IMR-90 (cell line): ENCODE measurements at places on chromosomes 11 and 22.

GRCh38 chr11:112316971-112317370 is 56.3 kb upstream of the PLET1 start:
- peak; percentile 30 for DNase-seq

- peak; percentile 68 for DNase-seq
These were observed at the start of gene TMEM132A for GRCh38 chr11:60924110-60924905. TSS of gene TMEM132A (plus strand) at chr11:60924460. CDS start at chr11:60924634, 174 bp downstream.

- no peak for DNase-seq
These were observed 1.5 kb downstream of the CACNG2 start for GRCh38 chr22:36701965-36702621.

DNA sequence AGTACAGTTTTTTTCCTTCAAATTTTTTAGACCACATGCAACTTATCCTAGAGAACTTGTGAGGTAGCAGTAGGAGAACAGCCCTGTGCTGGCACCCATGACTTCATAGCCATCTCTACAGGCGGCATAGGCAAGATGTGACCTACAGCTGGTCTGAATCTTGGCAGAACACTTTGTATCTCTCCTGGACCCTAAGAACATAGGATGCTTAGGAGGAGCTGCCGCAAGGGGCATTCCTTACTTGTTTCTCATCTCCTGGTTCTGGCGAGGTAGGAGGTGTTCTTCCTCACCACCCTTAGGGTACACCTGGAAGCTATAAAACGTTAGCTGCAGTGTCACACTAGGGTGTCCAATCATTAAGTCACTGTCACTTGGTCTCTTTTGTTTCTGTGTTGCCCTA is 16.4 kb downstream of the CWC15 start:
- no peak for DNase-seq

GRCh38 chr22:44193535-44193891 is 12.8 kb downstream of the PARVG start:
- no peak for DNase-seq

GRCh38 chr11:36015799-36016198 is 71.9 kb downstream of the LDLRAD3 start:
- no peak for DNase-seq

DNA sequence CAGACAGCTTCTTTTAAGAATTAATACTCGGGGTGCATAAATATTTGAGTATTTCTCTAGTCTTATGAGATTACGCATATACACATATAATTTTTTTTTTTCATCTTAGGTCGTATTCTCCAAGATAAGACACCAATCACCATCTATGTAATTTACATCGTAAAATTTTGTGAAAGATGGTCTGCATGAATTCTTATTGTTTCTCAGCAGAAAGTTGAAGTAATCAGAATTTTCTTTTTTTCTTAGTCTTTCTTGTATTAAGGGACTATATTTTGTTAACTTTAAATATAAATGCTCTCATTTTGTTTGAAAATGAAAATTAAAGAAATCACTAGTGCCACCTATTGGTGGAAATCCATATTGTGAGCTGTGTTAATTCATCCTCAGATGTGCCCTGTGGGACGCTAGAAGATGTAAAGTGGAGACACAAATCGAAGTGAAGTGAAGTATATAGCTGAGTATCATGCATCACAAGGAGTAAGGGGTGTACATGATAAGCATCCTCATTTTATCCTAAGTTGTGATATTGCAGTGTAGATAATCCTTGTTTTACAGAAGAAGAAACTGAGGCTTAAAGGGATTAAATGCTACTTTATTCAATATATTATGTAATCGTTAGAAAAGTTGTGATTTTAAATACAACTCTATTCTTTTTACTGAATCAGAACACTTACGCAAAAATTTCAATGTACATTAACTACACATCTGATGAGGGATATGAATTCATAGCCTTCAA is 2084.3 kb downstream of the LRRC4C start:
- DNase-seq = peak; percentile 2

DNA sequence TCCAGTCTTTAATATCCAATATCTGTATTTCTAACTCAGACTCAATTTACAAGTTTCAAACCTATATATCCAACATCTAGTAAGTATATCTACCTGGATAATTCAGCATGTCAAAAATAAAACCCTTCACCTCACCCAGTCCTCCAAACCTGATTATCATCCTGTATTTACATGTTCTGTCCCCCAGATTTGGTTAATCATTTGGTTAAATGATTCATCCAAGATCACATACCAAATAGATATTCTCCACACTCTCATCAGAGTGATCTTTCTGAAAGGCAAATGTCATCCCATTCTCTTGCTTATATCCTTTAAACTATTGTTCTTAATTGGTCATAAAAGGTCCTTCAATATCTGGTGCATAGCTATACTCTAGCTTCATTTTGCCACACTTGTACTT is 199.0 kb downstream of the SOX6 start:
- DNase-seq = no peak

- peak; percentile 36 for DNase-seq
These were observed 428 bp downstream of the CDKN1C start for GRCh38 chr11:2885017-2885677.

DNA sequence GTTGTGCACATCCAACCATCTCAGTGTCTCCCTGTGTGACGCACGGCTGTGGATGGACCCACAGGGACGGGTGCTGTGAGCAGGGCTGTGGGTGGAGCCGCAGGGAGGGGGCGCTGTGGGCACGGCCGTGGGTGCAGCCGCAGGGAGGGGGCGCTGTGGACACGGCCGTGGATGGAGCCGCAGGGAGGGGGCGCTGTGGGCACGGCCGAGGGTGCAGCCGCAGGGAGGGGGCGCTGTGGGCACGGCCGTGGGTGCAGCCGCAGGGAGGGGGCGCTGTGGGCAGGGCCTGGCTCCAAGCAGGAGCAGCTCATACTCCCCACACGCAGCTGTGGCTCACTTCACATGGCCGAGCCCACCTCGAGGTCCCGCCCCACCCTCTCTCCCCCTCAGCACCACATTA is 6.0 kb upstream of the MAPK11 start:
- DNase-seq = peak; percentile 43

- DNase-seq = no peak
These were observed 115.7 kb upstream of the NNMT start for GRCh38 chr11:114180301-114181055.

GRCh38 chr11:77106321-77106720 is 3.7 kb downstream of the OMP start:
- DNase-seq = no peak

DNA sequence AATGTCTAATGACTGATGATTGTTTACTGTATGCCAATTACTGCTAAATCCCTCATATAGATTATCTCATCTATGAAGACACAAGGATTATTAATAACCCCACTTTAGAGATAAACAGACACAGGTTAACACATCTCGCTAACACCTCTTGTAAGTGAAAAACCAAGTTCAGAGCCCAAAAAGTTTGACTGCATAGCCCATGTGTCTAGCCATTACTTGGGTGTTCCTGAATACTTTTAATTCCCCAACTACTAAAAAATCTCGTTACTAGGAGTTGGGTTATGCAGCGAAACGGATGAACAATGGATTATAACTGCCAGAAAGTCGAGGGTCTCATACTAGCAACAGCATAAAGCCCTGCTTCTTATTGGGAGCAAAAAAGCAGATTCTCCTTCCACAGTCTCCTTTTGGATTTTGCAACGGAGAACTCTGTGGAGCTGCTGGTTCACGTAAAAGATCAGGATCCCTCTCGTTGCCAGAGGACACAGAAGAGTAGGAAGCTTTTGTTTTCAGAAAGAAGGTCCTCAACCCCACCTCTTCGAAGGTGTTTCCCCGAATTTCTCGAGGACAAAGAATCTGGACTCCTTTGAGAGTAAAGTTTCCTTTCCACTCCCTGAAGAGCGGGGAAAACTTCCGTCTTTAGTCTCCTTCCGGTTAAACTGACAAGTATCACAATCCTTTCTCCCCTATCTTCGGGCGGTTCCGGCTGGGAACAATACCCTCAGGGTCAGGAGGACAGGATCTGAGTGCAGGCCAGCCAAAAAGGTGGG is 979 bp downstream of the ZBED5 start:
- peak; percentile 28 for DNase-seq

DNA sequence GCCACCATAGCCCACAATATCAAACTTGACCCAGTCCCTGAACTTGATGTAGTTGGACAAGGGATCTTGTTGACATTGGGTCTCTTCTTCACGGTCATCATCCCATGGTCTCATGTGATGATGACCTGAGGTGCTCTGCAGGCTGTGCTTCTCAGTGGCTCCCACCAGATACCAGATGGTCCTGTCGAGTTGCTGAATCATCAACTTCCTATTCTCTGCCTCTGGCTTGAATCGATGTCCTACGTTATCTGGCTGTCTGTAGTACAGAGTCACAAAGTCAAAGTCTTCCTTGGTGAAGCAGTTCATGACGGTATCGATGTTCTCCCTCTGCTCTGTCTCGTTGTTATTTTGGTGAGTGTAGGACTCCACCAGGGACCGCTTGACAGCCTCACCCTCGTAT is 145.7 kb upstream of the ALDH3B2 start:
- DNase-seq = no peak

GRCh38 chr11:13008625-13009475 is at the start of gene RASSF10:
TSS of gene RASSF10 (plus strand) at chr11:13009316. CDS start at chr11:13009577, 261 bp downstream.
- DNase-seq = no peak

DNA sequence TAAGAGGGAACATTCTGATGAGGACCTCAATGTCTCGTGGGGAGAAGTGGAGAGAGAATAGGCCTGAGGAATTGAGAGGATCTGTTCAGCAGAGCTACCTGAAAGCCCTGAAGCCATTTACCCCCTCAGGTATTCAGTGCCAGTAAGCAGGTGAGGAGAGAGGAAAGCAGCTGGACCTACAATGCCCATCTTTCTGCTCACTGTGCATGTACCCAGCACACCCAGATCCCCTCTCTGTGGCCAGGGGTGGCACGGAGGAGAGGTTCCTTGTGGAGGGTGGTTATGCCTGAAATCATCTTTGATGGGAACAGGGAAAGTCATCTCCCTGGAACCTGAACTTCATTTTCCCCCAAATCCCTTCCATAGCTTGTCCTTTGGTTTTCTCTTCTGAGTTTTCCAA is 277.8 kb upstream of the B3GAT1 start:
- no peak for DNase-seq

GRCh38 chr22:41920271-41920976 is 5.5 kb upstream of the SHISA8 start:
- DNase-seq = no peak

DNA sequence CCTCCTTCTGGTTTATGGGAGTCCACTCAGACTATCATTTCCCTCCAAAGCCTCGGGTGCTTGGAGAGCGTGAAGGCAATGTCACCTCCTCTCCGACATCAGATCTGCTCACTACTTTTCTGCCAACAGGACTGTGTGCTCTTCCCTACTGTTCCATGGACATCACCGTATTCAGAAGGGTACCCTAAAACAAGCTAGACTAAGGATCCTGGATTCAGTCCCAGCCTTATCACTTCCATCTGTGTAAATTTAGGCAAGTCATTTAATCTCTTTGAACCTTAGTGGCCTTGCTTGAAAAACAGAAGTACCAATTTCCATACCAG is 78.2 kb downstream of the KCNC1 start:
- no peak for DNase-seq
